ENCODE measurements at places on chromosomes 11 and 22.
A peak's percentile ranks its signal among the peaks of the same experiment; 100 is the strongest.

GRCh38 chr11:45560155-45560912, 105.1 kb downstream of the CHST1 start:
- peaks cover 35% of the 10 kb centered on the region for H3K27me3 ChIP-seq
- no peaks in the 10 kb centered on the region for H3K4me1 ChIP-seq
- no peaks in the 10 kb centered on the region for H3K36me3 ChIP-seq
- no peak overlapping the region for H3K4me3 ChIP-seq

DNA sequence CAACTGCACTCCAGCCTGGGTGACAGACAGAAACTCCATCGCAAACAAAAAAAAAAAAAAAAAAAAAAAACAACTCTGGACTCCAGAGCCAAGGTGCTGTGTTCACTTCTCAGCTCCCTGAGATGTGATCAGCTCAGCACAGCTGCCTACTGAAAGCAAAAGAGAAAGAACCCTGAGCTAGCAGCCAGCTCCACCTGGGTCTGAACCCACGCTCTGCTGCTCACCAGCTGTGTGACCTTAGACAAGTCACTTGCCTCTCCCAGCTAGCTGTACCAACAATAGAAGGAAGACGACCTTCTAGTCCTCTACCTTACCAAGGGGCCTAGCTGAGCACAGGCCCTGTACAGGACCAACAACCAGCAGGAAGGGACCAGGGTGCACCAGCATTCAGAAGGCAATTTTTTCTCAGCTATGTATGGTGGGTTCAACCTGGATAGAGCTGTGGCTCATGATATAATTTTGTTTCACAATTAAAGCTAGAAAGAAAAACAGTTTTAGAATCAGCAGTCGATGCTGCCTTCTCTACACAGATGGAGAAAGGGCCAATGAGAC, 3.8 kb downstream of the DGCR2 start:
- peak; percentile 13 for ATAC-seq
- H3K36me3 ChIP-seq, result no peaks in the 10 kb centered on the region
- peaks cover 83% of the 10 kb centered on the region for H3K4me1 ChIP-seq
- H3K27ac ChIP-seq, result no peak overlapping the region
- H3K4me3 ChIP-seq, result no peak overlapping the region

DNA sequence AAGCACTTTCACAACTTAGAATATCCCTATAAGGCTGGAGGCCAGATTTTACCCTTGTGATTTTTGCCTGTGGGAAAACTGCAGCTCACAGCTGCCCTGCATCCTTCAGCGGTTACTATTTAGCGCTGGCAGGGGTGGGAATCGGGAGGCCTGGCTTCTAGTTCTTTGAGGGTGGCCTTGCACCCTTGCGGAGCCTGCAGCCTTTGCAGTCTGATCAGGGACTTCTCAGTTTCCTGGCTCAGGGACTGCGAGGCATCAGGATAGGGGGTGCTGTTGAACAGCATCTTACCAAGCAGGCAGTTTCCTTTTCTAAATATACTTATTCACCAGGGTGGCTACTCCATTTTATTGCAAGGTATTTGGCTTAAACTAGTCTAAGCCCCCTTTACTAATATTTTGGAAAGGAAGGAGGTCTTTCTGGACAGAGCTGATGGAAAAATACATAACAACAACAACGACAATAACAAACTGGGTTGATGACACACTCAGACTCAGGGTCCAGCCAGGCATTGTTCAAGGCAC, 2.9 kb upstream of the APOA1 start:
- H3K27me3 ChIP-seq, result no peaks in the 10 kb centered on the region
- H3K4me3 ChIP-seq, result no peak overlapping the region
- H3K27ac ChIP-seq, result no peak overlapping the region
- ATAC-seq, result no peak

- no peak overlapping the region for H3K27ac ChIP-seq
- no peaks in the 10 kb centered on the region for H3K36me3 ChIP-seq
- H3K4me1 ChIP-seq, result no peaks in the 10 kb centered on the region
- peaks cover 32% of the 10 kb centered on the region for H3K27me3 ChIP-seq
- no peak overlapping the region for H3K4me3 ChIP-seq
These were observed 158.9 kb downstream of the MYO18B start for GRCh38 chr22:25900880-25901279.

GRCh38 chr11:106161775-106162634, 84.5 kb downstream of the AASDHPPT start:
- H3K36me3 ChIP-seq, result no peaks in the 10 kb centered on the region
- H3K4me1 ChIP-seq, result peaks cover 4% of the 10 kb centered on the region
- no peak for ATAC-seq
- no peak overlapping the region for H3K27ac ChIP-seq
- no peaks in the 10 kb centered on the region for H3K27me3 ChIP-seq

GRCh38 chr22:22195265-22196017, 49.1 kb upstream of the VPREB1 start:
- H3K4me1 ChIP-seq, result peaks cover 44% of the 10 kb centered on the region
- no peaks in the 10 kb centered on the region for H3K27me3 ChIP-seq
- peak overlapping the region; percentile 81 for H3K27ac ChIP-seq
